ENCODE measurements at places on chromosomes 12 and 14.

DNA sequence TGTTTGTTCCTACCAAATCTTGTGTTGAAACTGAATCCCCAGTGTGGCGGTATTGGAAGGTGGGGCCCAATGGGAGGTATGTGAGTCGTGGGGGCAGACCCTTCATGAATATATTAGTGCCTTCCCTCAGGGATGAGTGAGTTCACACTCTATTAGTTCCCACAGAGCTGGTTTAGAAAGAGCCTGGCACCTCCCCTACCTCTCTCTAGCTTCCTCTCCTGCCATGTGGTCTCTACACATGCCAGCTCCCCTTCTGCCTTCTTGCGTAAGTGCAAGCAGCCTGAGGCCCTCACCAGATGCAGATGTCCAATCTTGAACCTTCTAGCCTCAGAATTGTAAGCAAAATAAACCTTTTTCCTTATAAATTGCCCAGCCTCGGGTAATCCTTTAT is 105.8 kb downstream of the SPTSSA start:
- DNase-seq: no peak

GRCh38 chr14:60641742-60642269 is 7.5 kb downstream of the SIX1 start:
- DNase-seq: no peak

GRCh38 chr12:89514751-89515150 is 9.8 kb downstream of the GALNT4 start:
- DNase-seq: no peak

DNA sequence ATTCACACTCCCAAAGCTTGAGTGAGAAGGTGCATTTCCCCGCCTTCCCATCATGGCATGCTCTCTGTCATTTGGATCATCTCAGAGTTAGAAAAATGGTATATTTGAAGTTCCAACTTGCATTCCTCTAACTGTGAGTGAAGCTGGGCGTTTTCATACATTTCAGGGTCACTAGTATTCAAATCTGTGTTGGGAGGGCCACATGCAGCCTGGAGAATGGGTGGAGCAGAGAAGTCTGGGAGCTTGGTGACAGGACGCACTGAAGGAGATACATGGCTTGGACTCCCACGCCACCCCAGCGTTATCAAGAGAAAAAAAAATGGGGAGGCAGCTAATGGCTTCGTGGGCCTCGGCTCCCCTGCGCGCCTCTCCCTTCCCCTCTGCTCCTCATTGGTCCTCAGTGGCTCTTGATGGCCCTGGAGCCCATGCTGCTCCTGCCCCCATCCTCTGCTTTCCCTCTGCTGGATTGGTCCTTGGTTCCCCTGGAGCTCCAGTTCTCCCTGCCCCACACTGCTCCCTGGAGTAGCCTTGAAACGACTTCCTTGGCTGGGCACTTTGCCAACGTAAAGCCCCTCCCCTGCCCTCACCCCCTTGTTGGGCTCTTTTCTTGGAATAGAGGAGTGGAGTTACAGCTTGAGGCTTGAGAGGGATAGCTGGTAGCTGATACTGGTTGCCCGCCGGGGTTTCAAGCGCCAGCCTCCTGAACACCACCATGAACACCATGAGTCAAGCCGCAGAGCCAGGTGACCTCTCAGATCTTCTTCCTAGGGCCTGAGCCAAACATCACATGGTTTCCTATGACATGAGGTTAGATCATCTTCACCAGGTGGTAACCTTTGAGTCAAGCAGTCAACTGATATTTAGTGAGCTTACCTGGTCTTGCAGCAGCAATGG is 139.6 kb downstream of the PRKCH start:
- DNase-seq: peak; percentile 69

DNA sequence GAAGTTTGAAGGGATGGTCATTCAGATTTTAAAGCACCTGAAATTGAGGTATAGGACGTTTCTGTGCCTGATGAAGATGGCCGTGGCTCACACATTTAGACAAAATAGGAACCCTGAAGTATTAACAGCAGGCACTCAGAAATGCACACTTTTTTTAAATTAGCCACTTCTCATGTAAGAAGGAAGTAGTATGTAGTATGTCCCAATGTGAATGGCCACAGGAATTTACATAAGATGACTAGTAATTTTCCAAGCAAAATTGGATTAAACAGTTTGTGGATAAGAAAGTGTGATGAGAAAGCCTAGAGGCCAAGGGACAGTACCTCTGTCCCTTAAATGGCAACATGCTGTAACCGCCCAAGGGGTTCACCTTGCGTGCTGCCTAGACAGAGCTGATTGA is 1.8 kb upstream of the MIS18BP1 start:
- DNase-seq: no peak

DNA sequence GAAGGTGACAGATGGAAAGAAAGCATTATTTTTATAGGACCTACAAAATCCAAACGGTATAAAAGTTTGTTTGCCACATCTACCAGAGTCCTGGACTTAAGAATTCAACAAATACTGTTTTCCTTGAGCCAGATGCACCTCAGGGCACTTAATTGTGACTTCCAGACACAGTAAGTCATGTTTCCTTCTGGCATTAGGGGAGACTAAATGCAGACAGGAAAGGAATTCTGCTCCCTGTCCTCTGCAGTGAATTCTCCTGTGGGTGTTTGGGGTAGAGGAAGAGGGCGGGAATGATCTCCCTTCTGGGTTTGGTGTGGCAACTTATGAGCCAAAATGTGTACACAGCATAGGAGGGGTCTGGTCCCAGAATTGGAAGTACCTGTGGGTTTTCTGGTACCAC is 93.9 kb upstream of the ZDHHC17 start:
- DNase-seq: no peak

GRCh38 chr12:89319122-89319521 is 33.2 kb downstream of the DUSP6 start:
- DNase-seq: no peak

GRCh38 chr14:51616724-51617409 is 34.8 kb upstream of the FRMD6 start:
- DNase-seq: no peak

DNA sequence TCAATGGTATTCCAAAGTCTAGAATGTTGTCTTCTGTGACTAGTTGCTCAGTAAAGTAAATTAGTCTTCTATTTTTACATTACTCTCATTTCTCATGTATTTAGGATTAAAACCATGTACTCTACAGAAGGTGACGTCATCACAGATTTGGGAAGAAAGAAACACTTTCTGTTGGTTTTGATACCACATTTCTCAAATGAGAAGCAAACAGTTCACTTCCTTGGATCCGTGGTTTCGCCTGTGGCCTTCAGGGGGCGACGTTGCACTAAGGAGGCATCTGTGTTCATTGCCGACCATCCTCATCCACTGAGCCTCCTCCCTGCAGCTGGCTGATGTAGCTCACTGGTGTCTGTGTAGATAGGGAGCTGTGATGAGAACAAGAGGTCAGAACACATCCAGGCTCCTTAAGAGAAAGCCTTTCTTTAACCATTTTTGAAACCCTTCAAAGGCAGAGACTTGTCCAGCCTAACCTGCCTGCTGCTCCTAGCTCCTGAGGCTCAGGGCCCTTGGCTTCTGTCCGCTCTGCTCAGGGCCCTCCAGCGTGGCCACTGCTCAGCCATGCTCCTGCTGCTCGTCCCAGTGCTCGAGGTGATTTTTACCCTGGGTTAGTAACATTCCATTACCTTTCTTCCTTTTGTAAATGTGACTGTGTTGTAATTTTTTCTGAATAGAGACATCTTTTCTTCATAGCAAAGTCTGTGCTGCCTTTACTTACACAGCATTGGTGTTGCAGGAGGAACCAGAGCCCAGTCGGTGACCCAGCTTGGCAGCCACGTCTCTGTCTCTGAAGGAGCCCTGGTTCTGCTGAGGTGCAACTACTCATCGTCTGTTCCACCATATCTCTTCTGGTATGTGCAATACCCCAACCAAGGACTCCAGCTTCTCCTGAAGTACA is 220.6 kb upstream of the OR4E1 start:
- DNase-seq: peak; percentile 67

- no peak for DNase-seq
Observed at GRCh38 chr14:72457641-72458040, 436.3 kb downstream of the DPF3 start.

DNA sequence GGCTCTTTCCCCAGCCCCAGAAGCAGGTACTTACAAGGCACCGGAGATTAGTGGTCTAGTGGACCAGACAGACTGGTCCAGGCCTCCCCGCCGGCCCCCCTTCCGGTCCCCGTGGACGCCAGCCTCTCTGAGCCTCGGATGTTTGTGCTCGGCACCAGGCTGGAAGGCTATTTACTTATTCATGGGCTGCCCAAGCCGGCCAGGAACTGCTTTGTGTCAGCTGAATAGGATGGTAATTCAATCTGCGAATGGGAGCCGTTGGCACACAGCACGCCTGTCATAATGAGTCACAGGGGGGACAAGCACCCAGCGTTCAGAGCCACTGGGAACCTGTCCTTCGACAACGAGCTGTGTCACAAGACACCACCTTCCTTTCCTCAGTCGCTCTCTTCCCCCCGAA is 82.3 kb downstream of the RIMBP2 start:
- DNase-seq: no peak

- no peak for DNase-seq
Observed at GRCh38 chr14:78005325-78005724, 164.8 kb upstream of the NRXN3 start.

GRCh38 chr12:126512916-126513913 is 1448.0 kb downstream of the AACS start:
- no peak for DNase-seq

- no peak for DNase-seq
Observed at GRCh38 chr12:11785712-11786111, 136.2 kb downstream of the ETV6 start.

- DNase-seq: no peak
Observed at GRCh38 chr12:44837114-44837755, 38.9 kb downstream of the NELL2 start.

GRCh38 chr14:98162856-98163805 is 1108.9 kb downstream of the BCL11B start:
- no peak for DNase-seq

GRCh38 chr12:98374007-98374406 is 141.4 kb upstream of the TMPO start:
- no peak for DNase-seq

DNA sequence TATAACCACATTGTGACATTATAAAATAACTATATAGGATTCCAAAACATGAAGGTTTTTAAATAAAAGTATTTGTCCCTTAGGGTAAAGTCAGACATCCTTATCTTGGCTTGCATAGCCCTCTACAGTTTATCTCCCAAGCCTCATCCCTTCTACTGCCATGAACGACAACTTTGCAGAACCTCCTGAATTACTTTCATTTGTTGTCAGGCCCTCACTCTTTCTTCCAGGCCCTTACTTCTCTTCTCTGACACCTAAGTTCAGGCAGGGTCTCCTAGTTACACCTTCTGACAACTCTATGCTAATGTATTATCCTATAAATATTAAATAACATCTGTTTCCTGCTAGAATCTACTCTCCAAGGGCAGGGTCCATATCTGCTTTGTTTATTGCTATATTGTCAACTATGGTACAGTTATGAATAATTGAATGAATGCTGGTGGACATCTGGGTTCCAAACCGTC is 115.7 kb upstream of the MDM1 start:
- no peak for DNase-seq

GRCh38 chr14:90658541-90658967 is 157.7 kb downstream of the TTC7B start:
- DNase-seq: no peak

DNA sequence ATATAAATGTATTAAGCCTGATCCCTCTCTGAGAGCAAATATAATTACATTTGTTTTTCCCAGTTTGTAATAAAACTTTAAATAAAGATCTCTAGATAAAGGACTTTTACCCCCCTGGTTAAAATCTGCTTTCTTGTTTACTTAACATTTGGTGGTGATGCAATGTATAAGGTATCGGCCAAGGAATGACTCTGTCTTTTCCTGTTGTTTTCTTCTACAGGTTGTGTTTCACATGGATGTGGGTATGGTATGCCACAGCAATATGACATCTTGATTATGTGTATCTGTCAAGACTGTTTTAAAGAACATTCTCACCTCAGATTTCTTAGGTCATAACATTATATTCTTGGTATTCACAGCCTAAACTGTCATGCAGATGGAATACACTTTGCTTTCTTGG is 210.6 kb upstream of the NOVA1 start:
- no peak for DNase-seq

DNA sequence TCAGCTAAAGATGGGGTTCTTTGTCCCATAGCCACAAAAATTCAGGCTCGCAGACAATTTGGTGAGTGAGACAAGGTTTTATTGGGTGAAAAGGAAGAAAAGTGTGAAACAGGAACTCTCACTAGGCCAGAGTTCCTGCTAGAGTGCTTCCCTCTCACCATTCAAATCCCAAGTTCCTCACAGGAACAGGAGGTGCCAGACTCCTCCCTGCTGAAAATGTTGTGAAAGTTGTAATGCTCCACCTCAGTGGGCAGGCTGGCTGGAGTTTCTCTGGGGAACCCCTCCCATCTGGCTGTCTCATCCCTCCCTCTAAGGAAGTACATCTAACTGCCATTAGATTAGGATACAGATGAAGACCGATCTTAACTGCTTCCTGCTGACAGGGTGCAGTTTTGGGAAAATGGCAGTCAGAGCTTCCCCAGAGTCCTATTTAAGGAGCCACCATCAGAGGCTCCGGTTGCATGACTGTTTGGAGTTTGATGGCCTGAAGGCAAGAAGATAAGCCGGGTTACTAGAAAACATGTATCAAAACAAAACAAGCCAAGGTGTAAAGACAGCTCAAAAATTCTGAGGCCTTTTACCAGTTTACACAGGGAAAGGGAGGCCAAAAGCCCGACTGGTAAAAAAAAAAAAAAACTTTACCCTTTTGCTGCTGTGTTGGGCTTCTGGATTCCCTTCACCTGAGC is 127.6 kb downstream of the FSCB start:
- DNase-seq: no peak

DNA sequence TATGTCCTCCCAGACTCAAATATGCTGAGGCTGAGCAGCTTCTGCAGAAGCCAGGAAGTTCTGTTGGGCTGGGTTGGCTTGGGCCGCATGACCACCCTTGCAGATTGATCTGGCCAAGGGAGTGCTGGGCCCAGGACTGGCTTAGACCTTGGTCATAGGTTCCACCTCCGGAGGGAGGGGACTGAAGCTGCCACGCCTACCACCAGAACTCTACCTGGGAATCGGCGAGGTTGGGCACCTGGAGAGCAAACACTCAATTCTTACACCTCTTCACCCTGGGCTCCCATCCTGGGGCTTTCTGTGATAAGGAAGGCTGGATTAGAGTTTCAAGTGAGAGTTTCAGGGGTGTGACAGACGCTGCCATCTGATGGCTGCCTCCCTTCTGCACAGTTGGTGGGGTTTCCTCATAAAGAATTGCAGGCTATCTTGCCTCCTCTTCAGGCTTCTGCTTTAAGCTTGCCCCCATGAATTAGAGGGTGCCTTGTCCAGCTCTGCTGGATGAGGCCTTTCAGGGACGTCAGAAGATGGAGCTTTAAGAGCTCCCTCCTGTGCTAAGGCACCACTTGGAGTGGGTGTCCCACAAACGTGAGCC is 5.8 kb downstream of the SLC24A4 start:
- no peak for DNase-seq

All from CD4-positive, alpha-beta T cell treated with Interleukin-17A for 4 hours (primary cell).